ENCODE measurements at places on chromosomes 6 and 20. TPM values are rescaled to one million over a fixed set of nuclear protein-coding genes. Genes with fewer than 3 reads are reported as not detected.

- DNase-seq = no peak
These were observed 28.9 kb downstream of the PSMB9 start for GRCh38 chr6:32882879-32883250.

- peak; percentile 3 for DNase-seq
These were observed 35.0 kb downstream of the SHPRH start for GRCh38 chr6:145929037-145929633.

GRCh38 chr6:968791-969190 lies 275.9 kb upstream of the EXOC2 start:
- DNase-seq = no peak

DNA sequence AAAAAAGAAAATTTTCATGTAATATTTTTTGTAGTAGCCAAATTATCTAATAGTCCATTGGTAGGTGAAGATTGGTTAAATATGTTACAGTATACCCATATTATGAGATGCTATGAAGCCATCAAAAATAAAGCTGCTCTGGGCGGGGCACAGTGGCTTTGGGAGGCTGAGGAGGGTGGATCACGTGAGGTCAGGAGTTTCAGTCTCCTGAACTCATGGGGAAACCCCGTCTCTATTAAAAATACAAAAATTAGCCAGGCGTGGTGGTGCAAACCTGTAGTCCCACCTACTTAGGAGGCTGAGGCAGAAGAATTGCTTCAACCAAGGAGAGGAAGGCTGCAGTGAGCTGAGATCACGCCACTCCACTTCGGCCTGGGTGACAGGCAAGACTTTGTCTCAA lies 360.5 kb downstream of the KIF16B start:
- DNase-seq = no peak

GRCh38 chr6:79668381-79668780 lies 37.3 kb downstream of the SH3BGRL2 start:
- no peak for DNase-seq

The BPI gene
- 0.69 TPM for polyA plus RNA-seq

DNA sequence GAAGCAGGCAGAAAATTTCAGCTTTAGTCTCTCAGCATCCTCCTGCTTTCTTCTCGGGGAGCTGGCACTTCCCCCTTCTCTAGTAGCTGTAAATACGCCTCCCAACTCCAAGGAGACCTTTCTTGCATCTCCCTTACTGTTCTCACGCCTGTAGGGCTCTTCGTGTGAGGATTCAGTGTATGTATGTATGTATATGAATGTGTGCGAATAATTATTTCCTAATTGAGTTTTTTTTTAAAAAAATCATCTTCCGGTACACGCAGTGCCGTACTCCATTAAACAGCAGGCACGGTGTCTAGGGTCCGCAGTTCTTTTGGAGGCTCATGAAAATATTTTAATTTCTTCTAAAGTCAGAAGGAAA lies 85.4 kb downstream of the HFE start:
- DNase-seq = no peak

DNA sequence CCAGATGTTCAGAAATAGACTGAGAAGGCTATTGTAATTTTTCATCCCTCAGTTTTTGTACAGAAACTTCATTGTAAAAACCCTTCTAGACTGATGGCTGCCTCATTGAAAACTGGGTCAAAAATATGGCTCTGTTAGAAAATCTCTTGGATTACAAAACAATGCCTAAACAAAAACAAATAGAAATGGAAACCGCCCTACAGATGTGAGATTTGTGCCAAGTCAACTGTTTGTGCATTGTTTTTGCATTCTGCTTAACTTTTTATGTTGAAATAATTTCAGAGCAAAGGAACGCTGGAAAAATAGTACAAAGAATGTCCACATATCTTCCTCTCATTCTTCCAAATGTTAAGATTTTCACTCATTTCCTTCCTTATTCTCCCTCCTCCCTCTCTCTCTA lies 425.1 kb downstream of the FOXA2 start:
- no peak for DNase-seq

- no peak for DNase-seq
These were observed 115.6 kb downstream of the TCP11 start for GRCh38 chr6:35025232-35026188.

The CDH4 gene
- 0.81 TPM for polyA plus RNA-seq

The MACROD2 gene
- polyA plus RNA-seq = 1.3 TPM

- no peak for DNase-seq
These were observed 561 bp downstream of the KAT14 start for GRCh38 chr20:18138266-18138582.

- no peak for DNase-seq
These were observed 22.1 kb upstream of the CD83 start for GRCh38 chr6:14095437-14095836.

The FAM184A gene
- polyA plus RNA-seq = not detected

The MRAP2 gene
- 0.16 TPM for polyA plus RNA-seq

DNA sequence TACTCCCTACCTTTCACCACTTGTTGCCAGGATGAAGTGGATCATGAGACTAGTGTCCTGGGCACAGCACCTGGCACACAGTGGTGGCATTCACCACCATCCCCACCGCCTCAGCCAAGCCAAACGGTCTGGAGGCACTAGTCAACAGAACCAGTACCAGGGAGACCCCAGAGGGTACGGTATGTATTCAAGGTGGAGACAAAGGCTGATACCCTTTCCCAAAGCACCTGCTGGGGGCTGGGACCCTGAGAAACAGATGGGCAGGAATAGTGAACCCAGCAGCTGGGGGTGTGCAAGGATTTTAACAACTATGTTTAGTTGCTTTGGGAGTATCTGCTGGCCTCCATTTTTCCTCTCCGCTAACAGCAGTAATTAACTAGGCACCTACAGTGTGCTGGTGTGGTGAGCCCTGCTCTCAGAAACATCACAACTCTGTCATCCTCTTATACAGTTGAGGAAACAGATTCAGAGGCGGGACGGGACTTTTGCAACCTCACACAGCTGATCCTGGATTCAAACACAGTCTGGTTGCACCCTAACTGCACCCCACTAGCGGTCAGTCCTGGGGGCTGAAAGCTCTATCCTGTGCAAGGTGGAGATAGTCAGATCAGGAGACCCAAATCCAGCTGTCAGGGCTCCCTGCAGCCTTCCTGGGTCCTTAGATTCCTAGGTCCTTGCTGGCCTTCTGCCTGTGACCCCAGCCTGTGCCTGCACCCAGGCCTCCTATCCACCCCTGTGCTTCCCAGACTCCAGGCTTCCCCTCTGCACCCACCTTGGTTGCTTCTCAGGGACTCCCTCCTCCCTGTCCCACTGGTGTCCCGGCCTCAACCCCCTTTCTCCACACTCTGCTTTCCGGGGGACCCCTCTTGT lies 1.2 kb downstream of the SNTA1 start:
- DNase-seq = no peak

GRCh38 chr20:33753143-33753542 lies 21.3 kb downstream of the ZNF341 start:
- DNase-seq = no peak

GRCh38 chr6:27693766-27694546 lies 218.2 kb downstream of the OR2B2 start:
- no peak for DNase-seq

The SLC22A7 gene
- polyA plus RNA-seq = not detected

DNA sequence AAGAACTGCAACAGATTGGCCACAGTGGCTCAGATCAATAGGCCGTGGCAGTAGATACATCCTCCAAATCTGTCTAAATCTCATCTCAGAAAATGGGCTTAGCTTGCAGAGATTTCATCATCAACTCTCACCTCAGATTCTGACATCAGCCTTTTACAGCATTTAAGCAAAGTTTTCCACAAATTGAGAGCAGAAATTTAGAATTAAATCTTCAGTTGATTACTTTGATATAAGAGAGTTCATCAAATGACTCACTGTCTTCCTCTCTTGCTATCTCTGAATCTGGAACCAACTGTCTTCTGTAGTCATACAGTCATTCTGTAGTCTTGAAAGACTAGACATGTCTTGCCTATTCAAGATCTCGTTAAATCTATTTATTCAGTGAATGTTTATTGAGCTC lies 45.2 kb upstream of the CTAGE9 start:
- DNase-seq = peak; percentile 45

DNA sequence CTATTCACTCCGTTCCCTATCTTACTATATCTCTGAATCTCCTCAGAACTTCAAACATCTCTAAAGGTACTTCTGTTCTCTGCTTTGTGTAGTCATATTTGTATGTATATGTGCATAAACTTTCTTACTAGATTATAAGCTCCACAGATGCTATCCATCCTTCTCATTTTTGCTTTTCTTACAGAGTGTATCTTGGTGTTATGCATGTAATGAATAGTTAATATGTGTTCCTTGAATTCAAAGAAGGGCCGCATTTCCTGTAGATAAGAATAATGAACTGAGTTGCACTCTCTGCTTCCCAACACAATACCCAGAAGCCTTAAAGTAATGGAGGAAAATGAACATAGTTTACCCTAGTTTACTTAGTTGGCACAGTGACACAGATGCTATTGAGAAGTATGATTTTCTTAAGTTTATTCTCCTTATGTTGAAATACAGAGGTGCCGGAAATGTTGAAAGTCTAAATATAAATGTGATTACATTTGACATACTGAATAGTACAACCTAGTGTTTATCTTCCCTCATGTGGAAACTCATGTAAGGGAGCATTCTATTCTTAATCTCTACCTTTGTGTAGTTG lies 6.0 kb downstream of the NUS1 start:
- no peak for DNase-seq

DNA sequence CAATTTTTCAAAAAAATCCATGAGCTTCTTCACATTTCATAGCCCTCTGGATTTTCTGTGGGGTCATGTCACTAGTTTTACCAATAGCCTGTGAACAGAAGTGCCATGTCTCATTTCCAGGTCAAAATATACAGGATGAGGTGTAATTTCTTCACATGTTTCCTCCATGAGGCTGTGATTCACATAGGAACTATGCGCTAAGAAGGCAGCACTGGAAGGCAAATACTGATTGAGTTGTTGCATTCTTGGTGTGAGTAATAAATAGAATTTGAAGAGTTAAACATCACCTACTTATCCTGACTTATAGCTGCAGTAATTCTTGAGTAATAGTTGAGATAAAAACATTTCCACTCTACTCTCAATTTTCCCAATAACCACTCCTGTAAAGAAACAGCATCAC lies 442.3 kb downstream of the HAO1 start:
- no peak for DNase-seq

- no peak for DNase-seq
These were observed 10.8 kb downstream of the FNDC1 start for GRCh38 chr6:159180001-159180400.

GRCh38 chr6:112235956-112236355 lies 18.4 kb downstream of the LAMA4 start:
- DNase-seq = no peak

The RAET1G gene
- polyA plus RNA-seq = 0.77 TPM

GRCh38 chr6:37612475-37612874 lies 85.2 kb downstream of the MDGA1 start:
- DNase-seq = no peak

DNA sequence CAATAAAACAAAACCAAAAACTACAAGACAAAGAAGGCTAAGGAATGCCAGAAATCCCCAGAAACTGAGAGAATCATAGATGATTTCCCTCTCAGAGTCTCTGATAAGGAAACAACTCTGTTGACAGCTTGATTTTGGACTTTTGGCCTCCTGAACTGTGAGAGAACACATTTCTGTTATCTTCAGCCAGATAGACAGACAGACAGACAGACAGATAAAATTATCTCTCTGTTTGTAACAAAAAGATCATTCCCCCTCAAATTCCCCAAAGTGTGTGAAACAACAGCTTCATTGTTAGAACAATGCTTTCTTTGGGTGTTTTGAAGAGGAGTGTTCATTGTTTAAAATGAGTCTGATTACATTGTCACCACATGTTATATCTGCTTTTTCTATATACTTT lies 148.2 kb downstream of the BCKDHB start:
- no peak for DNase-seq

DNA sequence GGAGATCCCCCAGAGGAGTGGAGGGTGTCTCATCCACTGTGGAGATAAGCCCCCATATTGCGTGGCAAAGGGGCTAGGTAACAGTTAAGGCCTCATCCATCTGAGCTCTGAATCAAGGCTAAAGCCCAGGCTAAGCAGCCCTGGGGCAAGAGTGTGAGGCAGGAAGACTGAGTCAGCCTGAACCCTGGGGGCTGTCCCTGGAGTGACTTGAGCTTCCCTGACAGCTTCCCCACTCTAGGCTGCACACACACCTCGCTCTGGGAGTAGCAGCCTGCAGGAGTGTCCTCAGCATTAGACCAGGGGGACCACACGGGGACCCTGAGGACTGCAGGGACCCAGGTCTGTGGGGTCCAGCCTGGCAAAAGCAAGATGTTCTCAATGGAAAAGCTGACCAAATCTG lies 27.9 kb downstream of the UBD start:
- no peak for DNase-seq

The GSTA3 gene
- polyA plus RNA-seq = not detected

The RFX6 gene
- polyA plus RNA-seq = not detected

GRCh38 chr6:85482206-85482904 lies 32.5 kb downstream of the NT5E start:
- DNase-seq = no peak

GRCh38 chr20:63312690-63313348 lies 19.8 kb downstream of the COL20A1 start:
- no peak for DNase-seq

The CYP21A2 gene
- 0.11 TPM for polyA plus RNA-seq

DNA sequence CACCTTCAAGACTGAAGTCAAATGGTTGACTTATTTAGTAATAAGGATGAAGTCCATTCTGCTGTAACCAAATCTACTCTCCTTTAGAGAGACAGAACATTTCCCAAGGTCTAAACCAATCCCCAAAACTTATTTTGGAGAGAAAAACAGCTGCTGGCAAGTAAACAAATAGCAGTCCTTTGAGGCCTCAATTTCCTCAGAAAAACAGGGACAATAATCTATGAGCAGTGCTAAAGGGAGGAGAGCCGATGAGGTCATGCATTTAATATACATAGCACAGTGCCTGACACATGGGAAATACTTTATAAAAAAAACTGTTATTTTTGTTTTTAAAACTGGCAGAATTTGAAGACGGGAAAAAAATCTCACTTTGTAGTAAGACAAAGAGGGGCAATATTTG lies 526.0 kb downstream of the EPM2A start:
- no peak for DNase-seq

GRCh38 chr6:12584631-12585405 lies 131.7 kb upstream of the PHACTR1 start:
- no peak for DNase-seq

- no peak for DNase-seq
These were observed 133.1 kb downstream of the ALDH8A1 start for GRCh38 chr6:134816780-134817179.

GRCh38 chr6:33139596-33140206 lies 52.6 kb downstream of the COL11A2 start:
- no peak for DNase-seq

DNA sequence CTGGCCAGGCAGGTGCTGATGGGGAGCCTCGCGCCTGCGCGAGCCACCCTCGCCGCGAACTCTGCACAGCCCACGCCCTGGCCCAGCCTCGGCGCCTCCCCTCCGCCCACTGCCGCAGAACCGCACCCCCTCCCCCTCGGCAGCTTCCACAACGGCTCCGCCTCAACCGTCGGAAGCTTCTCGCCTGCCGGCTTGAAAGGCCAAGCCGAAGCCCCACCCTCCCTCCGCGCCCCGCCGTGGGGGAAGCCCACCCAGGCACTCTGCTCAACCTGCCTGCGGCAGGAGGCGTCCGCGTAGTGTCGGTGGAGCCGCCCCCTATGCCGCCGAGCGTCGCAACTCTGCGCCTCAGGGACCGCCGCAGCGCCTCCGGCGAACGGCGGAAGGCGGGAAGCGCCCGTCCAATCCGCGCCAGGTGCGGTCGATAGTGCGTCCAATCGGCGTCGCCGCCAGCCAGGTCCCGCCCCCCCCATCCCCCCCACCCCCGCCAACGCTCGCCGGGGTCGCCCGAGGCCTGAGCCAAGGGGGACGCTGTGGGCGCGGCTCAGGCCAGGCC lies at the start of gene SYCP2:
TSS of gene SYCP2 (minus strand) at position 342 of the 553 bp plus-strand sequence. CDS start 11,224 bp downstream, outside the sequence.
- DNase-seq = no peak
